CD4-positive, alpha-beta T cell treated with Interleukin-6 at 100 ng/mL for 8 hours (primary cell): ENCODE measurements at places on chromosomes 12 and 14.

- DNase-seq = no peak
Observed at GRCh38 chr12:82057770-82058169, 298.6 kb upstream of the PPFIA2 start.

- no peak for DNase-seq
Observed at GRCh38 chr12:92078167-92079053, 67.2 kb downstream of the BTG1 start.

DNA sequence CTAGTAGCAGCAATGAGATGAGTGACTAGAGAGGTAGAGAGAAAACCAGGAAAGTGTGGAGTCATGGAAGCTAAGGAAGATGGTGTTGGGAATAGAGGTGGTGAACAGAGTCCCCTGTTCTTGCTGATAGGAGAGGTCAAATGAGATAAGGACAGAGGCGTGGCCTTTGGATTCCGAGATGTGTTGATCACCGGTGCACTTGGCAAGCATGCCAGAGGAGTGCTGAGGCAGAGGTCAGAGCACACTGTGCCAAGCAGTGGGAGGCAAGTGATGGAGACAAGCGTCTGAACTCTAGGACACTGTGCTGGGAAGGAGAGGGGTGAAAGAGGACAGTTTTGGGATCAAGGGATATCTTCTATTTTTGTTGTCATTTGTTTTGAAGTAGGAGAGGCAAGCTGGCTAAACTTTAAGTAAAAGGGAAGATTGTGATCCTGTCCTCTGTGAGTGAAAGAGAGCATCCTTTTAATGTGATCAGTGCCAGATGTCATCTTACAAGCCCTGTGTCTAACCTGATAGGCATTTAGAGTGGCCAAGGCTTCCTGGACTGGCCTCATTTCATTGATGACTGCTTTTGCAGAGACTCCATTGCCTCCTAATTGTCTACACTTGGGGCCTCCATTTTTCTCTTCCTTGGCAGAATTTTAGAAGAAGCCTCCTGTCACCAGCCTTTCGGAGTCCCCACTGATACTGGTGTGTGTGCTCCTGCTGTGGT, 336.4 kb downstream of the CACNA1C start:
- no peak for DNase-seq

DNA sequence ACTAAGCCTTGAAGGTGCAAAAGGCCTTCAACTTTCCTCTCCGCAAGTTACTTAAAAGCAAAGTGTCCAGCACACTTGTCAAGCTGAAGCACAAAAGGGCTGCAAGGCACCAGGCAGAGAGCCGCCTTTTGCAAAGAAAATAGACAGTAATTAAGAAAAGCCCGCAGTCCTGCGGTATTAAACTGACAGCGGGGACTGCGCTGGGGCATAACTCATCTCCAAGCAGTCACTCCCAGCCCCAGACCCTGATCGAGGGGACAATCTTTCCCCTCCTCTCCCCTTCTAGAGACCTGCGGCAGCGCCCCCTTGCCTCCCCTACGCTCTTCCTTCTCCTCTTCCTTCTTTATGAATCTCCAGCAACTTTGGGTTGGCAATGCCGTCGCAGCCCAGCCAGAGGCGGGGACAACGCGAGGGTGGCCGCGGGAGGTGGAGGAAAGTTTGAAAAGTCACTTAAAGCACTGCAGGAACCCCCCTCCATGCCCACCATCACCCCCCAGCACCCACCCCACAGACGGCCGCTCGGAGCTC, 200.9 kb upstream of the CAND1 start:
- DNase-seq = no peak

- DNase-seq = no peak
Observed at GRCh38 chr14:96421236-96421635, 29.3 kb downstream of the AK7 start.

GRCh38 chr14:58171090-58171489, 19.1 kb upstream of the ARMH4 start:
- DNase-seq = peak; percentile 4

GRCh38 chr14:78141590-78141989, 28.6 kb upstream of the NRXN3 start:
- no peak for DNase-seq

GRCh38 chr12:124565656-124566160, 1.7 kb downstream of the NCOR2 start:
- no peak for DNase-seq

DNA sequence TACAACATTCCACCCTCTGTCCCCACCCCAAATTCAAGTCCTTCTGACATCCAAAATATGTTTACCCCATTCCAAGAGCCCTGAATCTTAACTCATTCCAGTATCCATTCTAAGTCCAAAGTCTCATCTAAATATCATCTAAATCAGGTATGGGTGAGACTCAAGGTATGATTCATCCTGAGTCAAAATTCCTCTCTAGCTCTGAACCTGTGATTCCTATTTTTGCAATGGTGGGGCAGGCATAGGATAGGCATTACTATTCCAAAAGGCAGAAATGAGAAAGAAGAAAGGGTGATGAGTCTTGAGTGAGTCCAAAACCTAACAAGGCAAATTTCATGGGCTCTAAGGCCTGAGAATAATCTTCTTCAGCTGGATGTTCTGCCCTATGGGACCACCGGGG, 140.3 kb upstream of the FAR2 start:
- DNase-seq = no peak

GRCh38 chr12:49880756-49881414, 22.8 kb downstream of the FAIM2 start:
- no peak for DNase-seq

- no peak for DNase-seq
Observed at GRCh38 chr14:21081521-21082142, 11.5 kb downstream of the ARHGEF40 start.

DNA sequence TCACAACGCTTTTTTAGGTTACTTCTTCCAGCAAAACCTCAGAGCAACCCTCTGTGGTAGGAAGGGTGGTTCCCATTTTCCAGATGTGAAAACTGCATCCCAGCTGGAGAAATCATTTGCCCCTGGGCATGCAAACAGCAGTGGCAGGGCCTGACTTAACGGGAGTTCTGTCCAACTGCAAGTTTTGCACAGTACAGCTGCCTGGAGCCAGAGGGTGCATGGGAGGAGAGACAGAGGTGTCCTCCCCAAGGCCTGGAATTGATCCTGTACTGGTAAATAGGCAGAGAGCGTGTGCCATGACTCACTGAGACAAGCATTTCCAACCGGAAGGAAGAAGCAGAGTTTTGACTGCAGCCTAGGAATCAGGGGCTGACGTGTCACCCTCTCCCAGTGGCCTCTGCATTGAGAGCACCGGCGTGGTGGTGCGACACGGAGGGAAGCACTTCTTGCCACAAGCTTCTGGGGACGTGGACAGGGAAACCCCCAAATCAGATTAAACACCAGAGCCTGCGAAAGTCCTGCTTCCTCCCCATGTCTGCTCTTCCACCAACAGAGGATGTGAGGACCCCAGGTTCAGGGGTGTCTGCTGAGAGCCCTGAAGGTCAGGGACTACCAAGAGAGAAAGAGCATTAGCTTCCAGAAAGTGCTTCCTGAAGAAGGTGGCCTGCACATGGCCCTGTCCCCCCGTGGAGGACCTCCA, 19.0 kb upstream of the SERPINA4 start:
- DNase-seq = no peak

DNA sequence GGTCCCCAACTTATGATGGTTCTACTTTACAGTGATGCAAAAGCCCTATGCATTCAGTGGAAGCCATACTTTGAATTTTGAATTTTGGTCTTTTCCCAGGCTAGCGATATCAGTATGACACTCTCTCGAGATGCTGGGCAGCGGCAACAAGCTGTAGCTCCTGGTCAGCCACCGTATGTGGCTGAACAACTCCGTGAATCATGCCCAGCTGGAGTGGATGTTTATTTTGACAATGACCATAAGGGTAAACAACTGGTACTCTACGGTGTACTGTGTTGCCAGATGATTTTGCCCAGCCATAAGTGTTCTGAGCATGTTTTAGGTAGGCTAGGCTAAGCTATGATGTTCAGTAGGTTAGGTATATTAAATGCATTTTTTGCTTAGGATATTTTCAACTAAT, 8.2 kb upstream of the ZNF410 start:
- no peak for DNase-seq

DNA sequence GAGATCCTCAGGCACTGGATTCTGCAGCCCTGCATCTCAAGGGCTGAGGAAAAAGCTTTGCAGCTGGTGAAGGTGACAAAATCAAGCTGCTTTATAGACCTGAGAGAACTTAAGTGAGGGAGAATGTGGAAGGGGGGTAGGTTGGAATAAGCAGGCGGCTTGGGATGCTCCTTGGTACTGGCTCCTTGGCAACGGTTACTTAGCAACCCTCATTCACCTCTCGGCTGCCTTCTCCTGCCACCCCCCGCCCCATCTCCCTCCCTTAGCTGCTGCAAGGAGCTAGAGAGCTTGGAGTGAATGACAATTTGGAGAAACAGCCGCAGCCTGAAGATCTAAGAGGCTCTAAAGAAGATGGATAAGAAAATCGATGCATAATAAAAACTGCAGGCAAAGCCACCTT, 44.1 kb upstream of the CISTR start:
- DNase-seq = no peak

DNA sequence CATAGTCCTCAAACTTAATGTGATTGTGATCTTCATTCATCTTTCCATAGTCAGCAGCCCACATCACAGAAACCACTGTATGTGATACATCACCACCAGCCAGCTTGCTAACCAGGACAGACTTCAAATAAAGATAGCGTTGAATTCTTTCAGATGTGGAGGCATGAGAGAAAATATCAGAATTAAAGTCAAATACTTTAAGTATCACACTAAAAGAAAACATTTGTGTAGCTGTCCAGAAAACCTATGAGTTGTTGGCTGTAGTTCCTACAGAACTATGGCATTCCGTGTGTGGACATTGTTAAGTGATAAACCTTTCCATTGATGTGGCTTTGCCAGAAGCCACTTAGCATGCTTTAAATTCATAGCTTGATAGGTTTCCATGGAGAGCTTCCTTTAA, 105.1 kb downstream of the LLPH start:
- no peak for DNase-seq

DNA sequence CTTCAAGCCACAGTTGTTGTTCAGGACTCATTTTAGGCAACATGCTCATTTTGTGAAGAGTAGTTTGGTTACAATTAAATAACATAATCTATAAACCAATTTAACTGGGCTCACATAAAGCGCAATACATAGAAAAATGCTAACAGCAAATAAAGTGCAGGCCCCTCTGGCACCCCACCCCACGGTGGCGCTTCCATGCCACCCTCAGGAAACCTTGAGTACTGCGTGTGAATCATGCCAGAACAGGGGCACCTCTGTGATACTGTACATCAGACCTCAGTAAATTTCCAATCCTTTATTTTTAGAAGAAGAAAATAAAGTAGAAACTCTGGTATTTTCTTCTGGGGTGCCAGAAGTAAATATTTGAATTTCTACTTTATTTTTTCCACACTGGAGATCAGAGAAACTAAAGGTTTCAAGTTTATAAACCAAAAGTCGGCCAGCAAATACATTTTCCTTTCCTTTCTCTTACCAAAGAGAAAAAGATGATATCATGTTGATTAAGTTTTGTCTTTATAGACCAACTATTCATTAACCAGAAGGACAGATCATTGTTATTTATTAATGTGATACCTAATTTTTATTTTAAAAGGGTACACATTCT, 316.8 kb downstream of the PAWR start:
- DNase-seq = no peak

- no peak for DNase-seq
Observed at GRCh38 chr12:105843986-105844760, 294.6 kb downstream of the NUAK1 start.

- DNase-seq = no peak
Observed at GRCh38 chr14:56342494-56342942, 224.3 kb downstream of the PELI2 start.

- DNase-seq = no peak
Observed at GRCh38 chr14:102189874-102190273, 50.2 kb downstream of the WDR20 start.

DNA sequence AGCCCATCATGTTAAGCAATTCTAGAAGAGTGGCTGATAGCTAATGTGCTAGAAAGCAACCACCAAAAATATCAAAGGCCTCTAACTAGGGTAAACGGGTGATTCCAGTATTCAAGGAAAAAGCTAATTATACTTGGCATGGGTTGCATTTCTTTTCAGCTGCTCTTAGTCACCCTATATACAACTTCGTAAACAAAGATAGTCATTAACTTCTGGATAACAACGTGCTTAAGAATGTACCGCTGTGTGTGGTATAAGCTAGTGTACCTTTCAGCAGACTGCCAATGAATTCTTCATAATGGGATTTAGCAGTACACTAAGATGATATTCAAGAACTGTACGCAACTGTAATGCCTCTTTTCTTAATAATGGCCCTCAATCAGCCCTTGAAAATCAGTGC, 42.2 kb upstream of the SLC6A13 start:
- no peak for DNase-seq

GRCh38 chr12:6171409-6172015, 28.7 kb upstream of the CD9 start:
- DNase-seq = no peak

DNA sequence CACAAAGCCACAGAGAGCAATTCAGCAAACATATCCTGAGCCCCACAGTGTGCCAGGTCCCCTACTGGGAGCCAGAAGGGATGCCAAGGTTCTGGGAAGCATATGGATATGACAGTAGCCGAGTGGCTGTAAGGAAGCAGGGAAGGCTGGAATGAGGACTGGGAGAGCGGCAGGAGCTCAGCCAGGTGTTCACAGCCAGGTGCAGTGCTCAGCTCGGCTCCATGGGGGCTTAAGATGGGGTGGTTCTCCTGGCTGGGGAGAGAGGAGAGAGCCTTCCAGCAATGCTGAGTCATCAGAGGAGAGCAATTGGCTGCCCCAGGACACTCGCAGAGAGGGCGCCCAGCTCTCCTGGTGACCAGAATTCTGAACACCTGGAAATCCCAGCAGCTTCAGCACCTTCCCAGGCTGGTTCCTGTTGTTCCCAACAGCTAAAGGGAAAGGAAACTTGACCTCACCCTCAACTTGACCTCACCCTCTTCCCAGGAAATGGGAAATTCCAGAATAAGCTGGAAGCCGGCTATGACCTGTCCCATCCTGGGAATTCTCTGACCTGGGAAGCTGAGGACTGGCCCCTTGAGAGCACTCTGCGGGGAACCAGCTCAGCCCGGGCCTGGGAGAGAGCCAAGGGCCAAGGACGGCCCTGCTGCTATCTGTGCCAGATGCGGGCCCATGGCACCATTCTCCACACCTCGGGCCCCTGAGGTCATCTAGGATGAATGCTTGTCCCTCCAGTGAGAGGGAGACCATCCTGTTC, 34.6 kb downstream of the SLC6A12 start:
- no peak for DNase-seq

GRCh38 chr12:107126796-107127481, 33.6 kb upstream of the CRY1 start:
- no peak for DNase-seq

DNA sequence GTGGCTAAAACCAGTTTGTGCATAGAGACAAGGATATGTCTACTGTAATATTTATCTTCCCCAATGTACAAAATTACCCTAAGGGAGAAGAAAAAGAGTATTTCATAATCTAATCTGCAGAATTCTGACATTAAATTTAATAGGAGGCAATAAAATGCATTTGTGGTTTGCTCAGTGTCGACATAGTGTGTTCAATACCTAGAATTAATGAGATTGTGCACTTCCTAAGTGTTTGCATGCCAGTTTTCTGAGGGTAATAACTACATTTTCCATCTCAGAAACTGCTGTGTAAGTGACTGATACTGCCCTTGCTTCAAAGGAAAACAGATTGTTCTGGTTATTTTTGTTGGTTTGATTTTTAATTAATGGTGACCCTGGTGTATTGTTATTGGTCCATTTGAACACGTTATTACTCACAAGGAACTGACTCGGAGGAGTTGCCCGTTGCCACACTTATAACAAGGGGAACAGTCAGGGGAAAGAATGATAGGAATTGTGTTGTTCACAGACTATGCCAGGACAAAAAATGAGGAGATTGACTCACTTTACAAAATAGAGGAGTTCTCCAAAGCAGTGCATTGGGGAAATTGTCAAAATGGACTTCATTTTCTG, 960.3 kb upstream of the TMEM132C start:
- DNase-seq = no peak

- no peak for DNase-seq
Observed at GRCh38 chr12:13947276-13947946, 34.0 kb downstream of the GRIN2B start.
